ENCODE measurements at places on chromosomes 2 and 18.

- DNase-seq, result no peak
These were observed 52.6 kb upstream of the MAP4K4 start for GRCh38 chr2:101644842-101645383.

- no peak for DNase-seq
These were observed 81.2 kb upstream of the LTBP1 start for GRCh38 chr2:32865399-32866068.

DNA sequence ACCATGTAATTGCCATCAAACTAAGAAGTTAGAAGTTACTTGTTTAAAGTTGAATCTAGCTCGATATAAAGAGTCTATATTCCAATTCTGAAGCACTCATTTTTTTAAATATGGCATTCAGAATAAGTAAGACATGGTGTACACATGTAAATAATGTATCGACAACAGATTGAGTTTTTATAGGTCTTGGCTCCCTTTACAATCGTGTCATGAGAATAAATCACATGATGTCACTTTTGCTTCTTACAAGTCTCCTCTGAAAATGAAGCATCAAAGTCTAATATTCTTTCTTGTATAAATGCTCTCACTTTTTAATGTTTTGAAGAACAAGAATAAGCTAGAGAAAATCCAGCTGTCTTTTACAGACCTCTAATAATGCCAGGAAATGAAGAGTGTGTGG is 33.1 kb downstream of the LRP1B start:
- DNase-seq, result no peak

- no peak for DNase-seq
These were observed 523.0 kb downstream of the TXNL1 start for GRCh38 chr18:56115071-56116015.

GRCh38 chr2:28093768-28094167 is 203.2 kb downstream of the BABAM2 start:
- no peak for DNase-seq

DNA sequence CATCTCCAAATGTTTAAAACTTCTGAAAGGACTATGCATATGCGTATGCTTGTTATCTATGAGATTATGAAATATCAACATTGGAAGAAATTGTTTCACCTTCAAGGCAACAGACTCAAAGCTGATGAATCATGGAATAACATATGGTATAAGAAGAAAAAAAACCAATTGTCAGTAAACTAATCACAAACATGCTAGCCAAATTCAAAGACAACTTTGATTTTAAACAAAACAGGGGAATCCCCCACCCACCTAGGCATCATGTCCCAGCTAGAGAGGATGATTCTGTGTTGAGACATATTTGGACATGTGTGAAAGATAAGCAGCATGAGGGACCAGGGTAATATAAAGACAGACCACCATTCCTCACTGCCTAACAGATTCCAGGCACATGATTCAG is 147.7 kb downstream of the WDPCP start:
- no peak for DNase-seq

GRCh38 chr18:26802330-26803200 is 62.9 kb downstream of the AQP4 start:
- no peak for DNase-seq

- peak; percentile 26 for DNase-seq
These were observed 7.0 kb downstream of the SPEG start for GRCh38 chr2:219441451-219442255.

DNA sequence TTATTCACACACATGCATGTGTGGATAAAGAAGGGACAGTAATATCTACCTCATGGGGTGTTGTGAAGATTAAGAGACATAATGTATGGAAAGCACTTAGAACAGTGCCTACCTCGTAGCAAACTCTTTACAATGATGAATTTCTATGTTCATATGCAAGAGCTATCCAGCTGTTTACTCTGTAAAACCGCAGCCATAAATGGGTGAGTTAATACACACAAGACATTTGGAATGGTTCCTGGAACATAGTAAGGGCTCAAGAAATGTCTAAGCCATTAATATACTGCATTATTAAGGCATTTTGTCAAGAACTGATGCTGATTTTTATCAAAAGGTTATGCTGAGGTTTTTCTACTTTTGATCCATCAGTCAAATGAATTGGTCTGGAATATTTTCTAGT is 1076.2 kb downstream of the TSN start:
- no peak for DNase-seq

- no peak for DNase-seq
These were observed 6.7 kb downstream of the PTPRN start for GRCh38 chr2:219302412-219302968.

GRCh38 chr2:1672738-1673137 is 71.6 kb downstream of the PXDN start:
- DNase-seq, result no peak

DNA sequence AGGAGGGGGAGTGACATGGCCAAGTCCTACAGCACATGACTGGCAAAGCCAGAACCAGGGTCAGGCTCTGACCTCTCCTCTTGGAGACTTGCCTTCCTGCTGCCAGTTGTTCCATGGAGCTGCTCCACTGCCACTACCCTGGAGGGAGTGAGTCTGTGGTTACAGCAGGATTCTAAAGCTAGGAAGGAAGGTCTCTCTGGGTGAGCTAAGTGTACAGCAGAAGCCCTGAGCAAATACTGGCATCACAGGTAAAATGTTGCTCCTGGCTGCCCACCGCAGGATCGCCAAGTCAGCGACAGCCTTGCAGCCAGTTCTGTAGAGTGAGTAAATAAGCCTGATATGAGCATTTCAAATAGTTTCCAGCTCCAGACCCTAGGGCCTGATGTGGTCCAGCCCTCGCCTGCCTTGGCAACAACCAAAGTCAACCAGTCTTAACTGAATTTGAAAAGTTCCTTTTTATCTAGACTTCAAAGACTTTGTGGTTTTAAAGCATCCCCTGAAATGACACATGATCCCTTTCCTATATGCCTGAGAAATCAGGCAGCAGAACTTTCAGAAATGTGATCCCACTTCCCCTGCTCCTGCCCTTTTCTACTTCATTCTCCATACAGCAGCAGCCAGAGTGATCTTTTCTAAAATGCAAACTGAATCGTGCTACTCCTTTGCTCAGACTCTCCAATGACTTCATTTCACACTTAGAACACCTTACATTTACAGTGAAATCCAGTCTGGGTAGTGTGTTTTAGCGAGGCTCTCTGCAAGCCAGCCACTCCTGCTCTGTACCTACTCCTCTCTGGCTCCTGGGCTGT is 114.3 kb downstream of the MGAT5 start:
- no peak for DNase-seq

- no peak for DNase-seq
These were observed 20.1 kb downstream of the RPL31 start for GRCh38 chr2:101022221-101022620.

DNA sequence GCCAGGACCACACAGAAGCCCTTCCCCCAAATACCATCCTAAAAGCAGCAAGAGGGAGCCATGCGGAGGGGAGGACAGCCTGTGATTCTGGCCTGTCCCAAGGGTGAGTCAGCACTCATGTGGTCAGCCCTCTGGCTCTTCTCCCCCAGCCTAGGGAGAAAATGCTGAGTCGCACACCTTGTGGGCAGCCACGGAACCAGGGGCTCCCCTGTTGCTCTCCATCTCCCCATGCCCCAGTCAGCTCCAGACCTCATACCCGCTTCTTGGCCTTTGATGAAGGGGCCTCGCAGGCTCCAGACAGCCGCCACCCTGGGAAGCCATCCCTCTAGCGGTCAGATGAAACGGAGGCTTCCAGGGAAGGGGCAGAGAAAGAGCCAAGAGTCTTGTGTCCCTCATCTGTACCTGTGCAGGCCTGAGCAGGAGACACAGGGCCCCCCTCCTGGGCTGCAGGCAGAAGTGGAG is 181.3 kb upstream of the SIX2 start:
- no peak for DNase-seq

Data from stimulated activated CD8-positive, alpha-beta memory T cell treated with anti-CD3 and anti-CD28 coated beads, Interleukin-15, amount 100 ng/mL, for 24 hours (primary cell).